ENCODE measurements at places on chromosomes 2 and 18.

DNA sequence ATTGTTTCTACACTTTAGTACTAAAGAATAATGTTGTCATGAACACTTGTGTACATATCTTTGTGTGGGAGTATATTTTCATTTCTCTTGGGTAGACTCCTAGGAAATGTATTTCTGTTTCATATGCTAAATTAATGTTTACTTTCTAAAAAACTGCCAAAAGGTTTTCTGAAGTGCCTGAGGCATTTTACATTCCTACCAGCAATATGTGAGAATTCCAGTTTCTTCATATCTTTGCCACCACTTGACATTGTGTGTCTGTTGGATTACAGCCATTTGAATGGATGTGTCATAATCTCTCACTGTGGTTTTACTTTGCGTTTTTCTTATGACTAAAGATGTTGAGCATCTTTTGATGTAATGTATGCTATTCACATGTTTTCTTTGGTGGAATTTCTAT, 428.2 kb upstream of the KCNH7 start:
- DNase-seq = peak; percentile 97

- no peak for DNase-seq
These were observed 65.5 kb downstream of the SPP2 start for GRCh38 chr2:234116010-234116409.

DNA sequence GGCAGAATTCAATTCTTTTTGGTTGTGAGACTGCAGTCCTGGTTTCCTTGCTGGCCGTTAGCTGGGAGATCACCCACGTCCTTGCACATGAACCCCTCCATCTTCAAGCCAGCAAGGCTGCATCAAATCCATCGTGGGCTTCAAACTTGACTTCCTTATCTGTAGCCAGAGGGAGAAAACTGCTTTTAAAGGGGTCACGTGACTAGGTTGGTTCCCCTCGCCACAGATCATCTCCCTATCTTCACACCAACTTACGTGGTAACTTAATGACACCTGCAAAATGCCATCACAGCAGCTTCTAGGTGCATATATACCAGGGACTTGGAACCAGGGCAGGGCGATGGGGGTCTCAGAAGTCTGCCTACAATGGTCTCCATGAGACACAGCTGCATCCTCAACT, 169.5 kb downstream of the MTCL1 start:
- no peak for DNase-seq

GRCh38 chr2:63856303-63856603, 14.6 kb downstream of the UGP2 start:
- DNase-seq = no peak

- no peak for DNase-seq
These were observed 387.3 kb downstream of the SATB2 start for GRCh38 chr2:199070322-199070949.

- no peak for DNase-seq
These were observed 59.5 kb upstream of the ID2 start for GRCh38 chr2:8622199-8622911.

- peak; percentile 82 for DNase-seq
These were observed at the start of gene KCTD18 for GRCh38 chr2:200509612-200510433. KCTD18 (minus strand) TSS chr2:200510068; CDS start chr2:200507016, 3,052 bp downstream.

DNA sequence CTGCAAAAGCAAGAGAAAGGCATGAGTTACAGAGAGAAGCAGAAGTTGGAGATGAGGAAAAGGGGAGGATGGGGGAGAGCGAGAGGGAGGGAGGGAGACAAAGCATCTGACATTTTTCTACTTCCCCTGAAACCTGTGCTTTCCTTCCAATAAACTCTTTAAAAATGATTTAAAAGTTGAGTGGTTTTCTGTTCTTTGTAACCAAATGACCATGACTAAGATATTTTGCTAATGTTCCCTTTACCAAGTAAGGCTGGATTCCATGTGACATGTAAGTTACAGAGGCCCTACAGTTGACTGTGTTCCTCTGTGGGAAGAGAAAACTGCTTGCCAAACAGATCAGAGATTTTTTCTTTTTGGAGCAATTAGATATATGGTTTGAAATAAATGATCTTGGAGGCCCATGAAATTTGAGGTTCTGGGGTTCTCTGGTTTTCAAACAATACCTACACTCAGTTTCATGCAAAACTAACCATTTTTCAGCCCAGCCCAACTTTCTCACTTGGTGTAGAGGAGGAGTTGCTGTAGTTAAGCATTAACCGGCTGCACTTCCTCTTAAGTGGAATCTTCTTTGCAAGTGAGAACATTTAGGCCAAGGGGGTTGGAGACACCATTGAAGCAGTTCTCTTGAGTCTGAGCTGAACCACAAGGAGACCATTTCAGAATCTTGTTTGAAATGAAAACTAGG, 34.5 kb downstream of the INSIG2 start:
- no peak for DNase-seq

DNA sequence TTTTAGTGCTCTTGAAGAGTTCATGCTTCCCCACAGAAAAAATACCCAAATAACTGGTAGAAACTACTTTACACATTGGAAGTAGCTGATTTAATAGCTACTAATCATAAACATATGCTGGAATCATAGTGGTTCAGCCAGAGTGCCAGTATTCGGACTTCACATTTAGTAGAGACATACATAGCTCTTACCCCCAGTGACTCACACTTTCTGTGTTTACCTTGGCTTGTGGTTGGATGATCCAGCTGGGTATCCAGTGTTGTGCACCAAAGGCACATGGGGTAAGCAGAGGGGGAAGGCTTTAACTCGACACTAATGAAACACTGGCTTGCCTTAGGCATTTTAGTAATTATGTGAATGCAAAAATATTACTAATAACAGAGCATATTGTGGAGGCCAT, 18.1 kb downstream of the ARHGAP28 start:
- DNase-seq = peak; percentile 80

DNA sequence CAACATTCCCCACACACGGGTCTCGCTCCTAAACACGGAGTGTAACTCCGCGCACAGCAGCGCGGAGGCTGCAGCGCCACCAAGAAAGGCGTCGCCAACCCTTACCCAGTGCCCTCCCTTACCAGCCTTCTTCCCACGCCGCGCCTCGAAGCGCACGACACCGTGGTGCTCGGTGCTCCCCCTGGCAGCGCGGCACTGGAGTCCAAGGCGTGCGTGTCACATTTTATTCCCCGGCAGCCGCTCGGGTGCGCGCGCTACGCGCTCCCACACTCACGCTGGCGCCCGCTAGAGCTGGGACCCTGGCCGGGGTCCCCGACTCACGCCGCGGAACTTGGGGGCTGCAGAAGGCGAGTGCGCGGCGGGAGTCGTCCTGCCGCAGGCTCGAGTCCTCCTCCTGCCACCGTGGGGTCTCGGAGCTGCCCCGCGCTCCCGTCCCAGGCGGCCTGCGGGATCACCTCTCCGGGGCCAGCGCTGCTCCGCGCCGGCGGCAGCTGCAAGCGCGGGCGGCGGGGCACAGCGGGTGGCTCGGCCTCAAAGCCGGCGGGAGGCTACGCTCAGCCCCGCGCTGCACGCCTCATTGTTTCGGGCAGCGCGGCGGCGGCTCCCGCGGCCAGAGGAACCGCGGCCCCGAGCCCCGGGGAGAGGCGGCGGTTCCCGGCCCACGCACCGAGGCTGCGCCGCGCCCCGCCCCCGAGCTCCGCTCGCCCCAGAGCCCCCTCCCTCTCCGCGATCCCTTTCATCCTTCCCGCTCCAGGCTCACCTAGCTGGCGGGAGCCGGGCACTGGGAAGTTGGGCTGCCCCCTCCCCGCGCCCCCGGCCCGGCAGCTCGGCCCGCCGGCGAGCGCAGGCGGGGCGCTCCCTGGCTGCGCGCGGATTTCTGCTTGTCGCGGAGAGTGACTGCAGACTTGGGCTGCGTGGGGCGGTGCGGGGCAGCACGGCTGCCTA, at the start of gene ST6GAL2:
ST6GAL2 (minus strand) TSS at position 197 of the 945 bp plus-strand sequence. CDS start 42,190 bp downstream, outside the sequence.
- DNase-seq = no peak

DNA sequence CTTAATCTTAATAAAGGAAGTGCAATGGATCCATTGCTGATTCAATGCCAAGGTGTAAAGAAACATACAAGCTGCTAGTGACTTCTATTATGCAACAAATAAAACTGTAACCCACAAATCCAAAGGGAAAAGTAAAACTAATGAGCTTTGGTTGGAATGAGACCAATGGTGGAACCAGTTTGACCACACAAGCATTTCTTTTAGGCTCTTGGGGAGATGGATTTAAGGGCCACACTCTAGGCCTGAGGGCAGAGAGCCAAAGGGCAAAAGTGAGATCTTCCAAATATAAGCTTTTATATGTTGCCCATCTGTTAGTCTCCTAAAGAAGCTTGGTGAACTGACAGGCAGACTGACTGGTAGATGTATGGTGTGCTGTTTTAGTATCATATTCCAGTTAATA, 41.5 kb upstream of the MMADHC start:
- DNase-seq = no peak

DNA sequence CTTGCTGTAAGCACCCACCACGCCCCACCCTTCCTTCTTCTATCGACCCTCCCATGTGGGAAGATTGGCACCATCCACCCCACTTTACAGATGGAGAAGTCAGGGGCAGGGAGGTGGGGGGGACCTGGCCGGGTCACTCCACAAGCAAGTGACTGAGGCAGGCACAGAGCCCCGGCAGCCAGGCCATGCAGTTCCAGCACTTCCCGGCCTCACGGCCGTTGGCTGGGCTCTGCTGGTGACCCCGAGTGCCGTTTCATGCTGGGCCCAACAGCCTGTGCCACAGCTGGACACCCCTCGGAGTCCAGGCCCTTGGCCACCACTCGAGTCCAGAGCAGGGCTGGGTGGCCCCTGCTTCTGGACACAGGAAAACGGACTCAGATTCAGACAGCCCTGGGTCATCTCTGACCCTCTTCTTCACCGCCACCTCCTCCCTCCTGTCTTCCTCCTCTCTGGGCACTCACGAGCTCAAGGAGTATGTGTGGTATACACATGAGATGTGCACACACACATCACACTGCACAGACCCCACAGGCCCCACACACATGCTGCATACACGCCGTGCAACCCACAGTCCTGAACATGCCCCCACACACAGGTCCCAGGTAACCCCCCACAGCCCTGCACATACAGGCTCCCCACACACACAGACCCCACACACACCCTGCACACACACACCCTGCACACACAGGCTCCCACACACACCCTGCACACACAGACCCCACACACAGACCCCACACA, 89.3 kb upstream of the GPC1 start:
- no peak for DNase-seq

DNA sequence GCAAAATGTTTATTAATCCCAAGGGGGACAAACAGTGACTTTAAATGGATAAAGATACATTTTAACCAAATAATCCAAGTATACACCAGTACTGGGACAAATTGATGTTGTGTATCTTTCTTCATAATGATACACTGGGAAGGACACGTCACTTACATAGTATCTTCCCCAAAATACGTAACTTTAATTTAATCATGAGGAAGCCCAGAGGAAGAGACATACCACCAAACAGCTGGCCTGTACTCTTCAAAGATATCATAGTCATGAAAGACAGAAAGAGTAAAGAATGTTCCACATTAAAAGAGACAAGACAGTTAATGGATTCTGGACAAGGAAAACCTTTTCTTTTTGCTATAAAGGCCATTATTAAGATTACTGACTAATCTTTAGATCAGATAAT, 37.1 kb downstream of the AGFG1 start:
- no peak for DNase-seq

DNA sequence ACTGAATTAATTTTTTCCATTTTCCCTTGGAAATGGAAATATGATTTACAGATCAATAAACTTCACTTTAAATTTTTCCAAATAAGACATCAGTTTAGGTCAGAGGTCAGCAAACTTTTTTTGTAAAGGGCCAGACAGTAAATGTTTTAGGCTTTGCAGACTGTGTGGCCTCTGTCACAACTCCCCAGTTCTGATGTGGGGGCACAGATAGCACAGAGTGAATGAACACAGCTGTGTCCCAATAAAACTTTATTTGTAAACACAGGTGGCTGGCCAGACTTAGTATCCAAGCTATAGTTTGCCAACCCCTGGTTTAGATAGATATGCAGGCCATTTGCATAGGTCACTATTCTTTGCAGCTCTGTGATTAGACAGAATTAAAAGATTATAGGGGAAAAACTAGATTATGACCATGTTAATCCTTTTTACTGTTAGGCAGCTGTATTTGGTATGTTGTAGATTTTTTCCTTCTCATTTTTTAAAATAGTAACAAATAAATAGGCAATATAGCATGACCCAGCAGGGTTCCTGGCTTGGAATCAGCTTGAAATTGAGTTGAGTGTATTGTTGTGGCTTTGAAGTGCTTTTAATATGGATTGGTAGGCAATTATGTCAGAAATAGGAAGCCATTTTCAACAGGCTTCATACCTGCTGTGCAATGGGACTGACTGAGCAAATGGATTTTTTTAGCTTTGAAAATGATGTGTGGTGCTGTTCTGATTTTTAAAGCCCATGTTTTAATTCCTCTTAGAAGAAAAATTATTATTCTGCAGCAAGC, 59.7 kb downstream of the WDSUB1 start:
- no peak for DNase-seq

GRCh38 chr18:10767658-10768057, 241.8 kb downstream of the NAPG start:
- DNase-seq = no peak

Measured in amniotic epithelial cell (primary cell).